ENCODE measurements at places on chromosomes 3 and 15. TPM values are rescaled to one million over a fixed set of nuclear protein-coding genes. Genes with fewer than 3 reads are reported as not detected.

GRCh38 chr3:150371741-150372254, 36.3 kb upstream of the TSC22D2 start:
- DNase-seq, result peak; percentile 20

- DNase-seq, result no peak
Observed at GRCh38 chr15:90266061-90266431, 574 bp downstream of the NGRN start.

GRCh38 chr15:101439920-101440319, 49.6 kb downstream of the PCSK6 start:
- DNase-seq, result no peak

The ABHD10 gene
- total RNA-seq, result 27.9 TPM

The UQCC5 gene
- total RNA-seq, result 20.7 TPM
